ENCODE measurements at places on chromosomes 1 and 21.

DNA sequence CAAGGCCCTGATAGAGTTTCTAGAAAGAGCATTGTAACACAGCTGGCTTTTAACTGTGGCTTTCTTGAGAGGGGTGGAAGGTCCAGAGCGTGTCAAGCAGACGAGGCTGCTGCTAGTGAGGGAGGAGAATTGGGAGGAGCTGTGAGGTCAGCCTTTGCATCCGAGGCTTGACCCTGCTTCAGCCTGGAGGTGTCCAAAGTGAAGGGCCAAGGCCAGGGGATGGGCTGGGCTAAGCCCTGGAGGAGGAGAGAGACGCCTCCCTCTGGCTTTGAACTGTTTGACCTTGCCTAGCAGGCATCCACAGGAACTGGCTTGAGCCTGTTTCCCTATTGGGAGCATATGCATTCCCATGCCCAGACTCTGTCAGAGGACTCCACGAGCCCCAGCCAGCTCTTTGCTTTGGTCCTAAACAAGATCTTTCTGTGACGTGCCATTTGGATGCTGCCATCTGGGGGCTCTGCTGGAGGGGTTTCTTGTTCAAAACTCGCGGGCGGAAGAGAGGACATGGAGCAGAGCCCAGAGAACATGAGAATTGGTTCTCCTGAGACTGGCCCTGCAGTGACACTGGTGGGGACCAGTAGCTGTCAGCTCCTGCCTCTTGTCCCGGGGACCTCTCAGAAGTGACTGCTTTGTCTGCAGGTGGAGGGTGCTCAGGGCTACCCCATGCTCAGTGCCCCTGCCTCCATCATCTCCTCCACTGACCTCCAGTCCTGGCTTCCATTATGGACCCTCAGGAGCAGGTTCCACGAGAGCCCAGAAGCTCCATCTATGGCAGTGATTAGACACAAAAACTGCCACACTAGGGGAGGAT lies 5.5 kb downstream of the ACTRT2 start:
- no peak for DNase-seq

- peak; percentile 46 for DNase-seq
Observed at GRCh38 chr1:23868557-23869016, 497 bp upstream of the FUCA1 start.

- peak; percentile 76 for DNase-seq
Observed at GRCh38 chr1:15128520-15129313, 24.8 kb upstream of the TMEM51 start.

GRCh38 chr1:2482588-2482987 lies 6.5 kb downstream of the PLCH2 start:
- DNase-seq = no peak

GRCh38 chr1:34272152-34272551 lies 95.4 kb downstream of the C1orf94 start:
- no peak for DNase-seq

DNA sequence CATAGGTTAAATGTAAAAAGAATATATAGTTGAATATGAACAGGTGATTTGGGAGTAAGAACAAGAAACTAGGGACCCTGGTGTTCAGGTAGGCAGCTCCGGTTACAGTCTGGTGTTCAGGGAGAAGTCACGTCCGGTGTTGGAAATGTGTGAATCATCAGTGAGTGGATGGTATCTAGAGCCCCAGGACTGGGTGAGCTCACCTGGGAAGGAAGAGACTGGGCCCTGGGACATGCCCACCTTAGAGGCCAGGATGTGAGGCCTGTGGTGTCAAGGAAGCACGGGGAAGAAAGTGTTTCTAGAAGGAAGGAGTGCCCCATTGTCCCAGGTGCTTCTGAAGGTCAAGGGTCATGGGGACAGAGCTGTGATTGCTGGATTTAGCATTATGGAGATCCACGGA lies 1.5 kb upstream of the GJB3 start:
- no peak for DNase-seq

- DNase-seq = peak; percentile 77
Observed at GRCh38 chr1:119968068-119968492, 71.8 kb upstream of the ADAM30 start.

GRCh38 chr1:19360016-19360415 lies 47.9 kb downstream of the SLC66A1 start:
- no peak for DNase-seq

GRCh38 chr21:14285147-14285761 lies 69.3 kb downstream of the RBM11 start:
- DNase-seq = no peak

- no peak for DNase-seq
Observed at GRCh38 chr1:191714845-191715244, 443.4 kb upstream of the RGS18 start.

DNA sequence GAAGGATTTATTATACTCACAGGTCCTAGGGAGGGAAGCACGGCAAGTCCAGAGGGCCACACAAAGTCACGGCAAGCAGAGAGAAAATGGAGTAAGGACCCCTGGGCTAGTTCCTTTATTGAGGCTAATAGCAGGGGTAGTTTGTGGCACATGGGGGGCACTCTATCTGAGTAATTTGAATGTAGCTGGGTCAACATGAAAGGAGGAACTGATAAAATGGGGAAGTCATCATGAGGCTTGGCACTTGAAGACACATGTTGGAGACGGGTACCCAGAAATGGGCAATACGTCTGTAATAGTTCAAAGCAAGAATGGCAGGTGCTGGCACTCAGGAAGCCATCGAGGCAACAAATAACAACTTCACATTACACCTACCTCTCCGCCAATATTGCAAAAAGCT lies 1136.4 kb downstream of the MRPL39 start:
- no peak for DNase-seq

- no peak for DNase-seq
Observed at GRCh38 chr1:110228381-110228780, 18.3 kb downstream of the KCNC4 start.

DNA sequence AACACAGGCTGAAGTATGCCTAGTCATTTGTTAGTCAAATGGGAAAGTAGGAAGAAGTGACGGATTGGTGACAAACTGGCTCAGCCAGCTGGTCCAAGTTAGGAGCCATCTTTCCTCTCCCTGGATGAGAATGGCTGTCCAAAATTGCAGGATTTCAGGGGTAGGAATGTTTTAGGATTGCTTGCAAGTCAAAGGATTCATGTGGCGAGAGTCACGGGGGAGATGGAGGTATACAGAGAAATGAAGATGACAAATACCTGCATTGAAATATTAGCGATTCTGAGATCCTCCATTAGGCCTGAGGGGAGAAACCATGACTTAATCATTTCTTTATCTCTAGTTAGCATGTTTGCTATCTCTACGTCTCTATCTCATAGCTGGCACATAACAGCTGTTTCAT lies 41.8 kb upstream of the PIGC start:
- DNase-seq = no peak

GRCh38 chr1:186009039-186009737 lies 275.0 kb downstream of the HMCN1 start:
- DNase-seq = no peak

DNA sequence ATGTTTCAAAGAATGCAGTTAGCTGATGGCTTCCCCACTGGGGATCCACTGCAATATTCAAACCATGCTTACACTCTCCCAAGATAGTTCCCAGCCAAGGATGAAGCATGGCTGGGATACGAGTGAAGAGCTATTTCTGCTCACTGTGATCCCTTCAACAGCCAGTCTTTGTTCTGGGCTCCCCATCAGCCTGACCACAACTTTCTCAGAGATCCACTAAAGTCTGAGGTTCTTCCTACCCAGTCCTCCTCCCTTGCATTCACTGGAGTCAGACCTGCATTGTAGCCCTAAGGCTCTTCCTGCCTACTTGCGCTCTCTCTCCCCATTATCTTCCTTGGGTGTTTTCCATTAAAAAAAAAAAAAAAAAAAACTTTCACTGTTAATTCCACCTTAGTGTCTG lies 101.4 kb downstream of the TTLL7 start:
- no peak for DNase-seq

DNA sequence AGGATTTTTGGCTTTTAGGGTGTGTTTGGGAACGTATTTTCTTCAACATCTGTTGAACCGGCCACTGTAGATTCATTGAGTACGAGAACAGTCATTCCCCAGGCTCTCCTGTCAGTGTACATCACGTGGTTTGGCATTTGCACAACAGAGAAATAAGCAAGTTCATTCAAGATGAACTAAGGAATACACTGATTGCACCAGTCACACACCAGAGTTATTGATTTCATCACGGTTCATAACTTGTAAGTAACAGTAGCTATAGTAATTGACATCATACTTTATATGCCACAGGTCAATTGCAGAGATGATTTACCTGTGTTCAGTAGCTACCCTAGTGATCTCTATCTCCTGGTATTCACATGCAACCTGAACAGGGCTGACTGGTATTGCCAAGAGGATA lies 90.7 kb upstream of the ETS2 start:
- DNase-seq = no peak

- DNase-seq = no peak
Observed at GRCh38 chr1:169762699-169763098, 28.8 kb upstream of the SELE start.

DNA sequence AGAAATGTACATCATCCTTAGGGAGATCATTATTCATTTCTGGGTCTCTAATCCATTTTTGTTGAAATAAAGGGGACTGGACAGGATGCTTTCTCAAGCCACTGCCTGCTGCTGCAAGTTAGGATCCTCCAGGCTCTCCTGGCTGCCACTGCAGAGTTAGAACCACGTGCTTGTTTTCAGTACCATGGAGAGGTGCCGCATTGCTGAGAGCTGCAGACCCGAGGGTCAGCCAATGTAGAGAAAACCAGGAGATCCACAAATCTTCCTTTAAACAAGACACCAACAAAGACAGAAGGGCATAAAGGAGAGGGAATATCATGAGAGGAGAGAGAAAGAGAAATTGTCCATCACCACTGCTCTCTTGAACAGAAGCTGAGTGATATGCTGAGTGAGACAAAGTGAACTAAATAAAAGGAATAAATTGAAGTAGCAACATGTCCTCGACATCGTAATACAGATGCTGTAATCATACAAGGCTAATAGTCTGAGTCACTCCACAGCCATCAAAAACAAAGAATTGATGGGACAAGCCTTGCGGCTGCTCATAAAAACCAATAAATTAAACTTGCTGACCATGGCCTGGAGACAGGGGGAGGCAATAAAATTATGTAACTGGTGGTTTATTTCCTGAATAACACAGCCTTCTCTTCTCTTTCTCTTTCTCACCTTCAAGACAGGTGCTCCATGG lies 255.7 kb downstream of the OMA1 start:
- DNase-seq = peak; percentile 3

GRCh38 chr1:20983297-20983889 lies 193.3 kb downstream of the EIF4G3 start:
- no peak for DNase-seq

- DNase-seq = no peak
Observed at GRCh38 chr1:67137307-67137753, 2.6 kb upstream of the C1orf141 start.

DNA sequence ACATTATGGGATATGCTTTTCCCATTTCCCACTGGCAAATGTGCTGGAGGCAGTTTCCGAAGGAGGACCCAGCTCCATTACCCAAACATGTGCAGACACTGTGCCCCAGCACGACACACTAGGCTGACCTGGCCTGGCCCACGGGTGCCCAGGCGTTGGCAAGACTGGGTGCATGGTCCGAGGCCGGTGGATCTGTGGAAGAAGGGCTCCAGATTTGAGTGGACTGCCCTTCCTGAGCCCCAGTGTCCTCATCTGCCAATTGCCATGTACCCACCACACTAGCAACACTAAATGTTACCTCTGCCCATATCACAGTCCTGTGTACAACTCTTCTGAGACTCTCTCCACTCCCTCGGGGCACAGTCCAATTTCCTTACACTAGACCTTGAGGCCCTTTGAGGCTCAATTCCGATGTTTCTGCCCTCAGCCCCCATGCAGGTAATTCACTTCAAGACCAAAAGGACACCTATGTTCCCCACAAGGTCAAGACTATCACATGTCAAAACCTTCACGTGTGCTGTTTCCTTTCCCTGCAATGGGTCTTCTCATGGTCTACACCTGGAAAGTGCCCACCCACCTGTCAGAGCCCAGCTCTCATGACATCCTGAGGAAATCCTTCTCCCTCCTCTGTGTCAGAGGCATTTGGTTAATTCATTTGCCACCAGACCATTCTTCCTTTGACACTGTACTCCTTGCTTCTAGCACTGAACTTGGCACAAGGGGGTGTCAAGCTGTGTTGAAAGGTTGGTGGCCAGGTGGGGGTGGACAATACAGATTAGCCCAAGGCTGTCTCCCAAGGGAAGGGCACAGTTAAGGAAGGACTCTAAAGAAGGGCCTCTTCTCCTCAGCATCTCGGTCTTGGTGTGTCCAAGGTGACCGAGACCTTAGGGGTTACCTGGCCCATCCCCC lies 124.9 kb downstream of the DMRTB1 start:
- DNase-seq = no peak

DNA sequence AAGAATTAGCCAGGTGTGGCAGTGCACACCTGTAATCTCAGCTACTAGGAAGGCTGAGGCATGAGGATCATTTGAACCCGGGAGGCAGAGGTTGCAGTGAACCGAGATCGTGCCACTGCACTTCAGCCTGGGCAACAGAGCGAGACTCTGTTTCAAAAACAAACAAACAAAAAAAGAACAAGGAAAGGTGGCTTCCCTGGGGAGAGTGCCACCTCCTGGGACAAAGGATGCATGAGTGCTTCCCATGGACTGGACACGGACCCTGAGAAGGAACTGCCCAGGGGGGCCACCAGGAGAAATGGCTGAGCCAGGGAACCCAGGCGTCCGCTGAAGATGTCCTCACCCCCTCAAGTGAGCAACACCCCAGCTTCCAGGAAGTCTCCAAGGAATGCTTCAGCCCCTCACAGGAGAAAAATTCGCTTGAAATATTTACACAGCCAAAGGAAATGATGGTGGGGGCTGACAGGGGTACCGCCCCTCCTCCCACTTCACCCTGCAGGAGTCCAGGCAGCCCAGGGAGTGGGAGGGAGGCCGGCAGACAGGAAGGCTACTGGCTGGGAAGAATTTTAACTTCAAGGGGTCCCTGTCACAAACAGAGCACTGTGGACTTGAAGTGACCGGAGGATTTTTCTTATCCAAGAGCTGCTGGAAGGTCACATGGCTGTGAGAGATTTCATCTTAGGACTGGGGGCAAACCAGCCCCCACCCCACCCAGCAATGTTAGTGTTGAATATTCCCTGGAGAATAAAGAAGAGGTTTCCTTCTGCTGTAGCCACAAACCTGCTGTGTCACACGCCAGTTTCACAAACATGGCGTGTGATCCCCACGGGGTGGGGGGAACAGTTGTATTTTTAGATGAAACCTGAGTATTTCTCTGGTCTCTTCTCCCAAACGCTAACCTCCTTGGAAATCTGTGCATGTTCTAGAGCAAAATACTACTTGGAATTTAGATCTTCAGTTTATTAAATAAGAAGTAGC lies 90.8 kb upstream of the SLC25A33 start:
- no peak for DNase-seq

DNA sequence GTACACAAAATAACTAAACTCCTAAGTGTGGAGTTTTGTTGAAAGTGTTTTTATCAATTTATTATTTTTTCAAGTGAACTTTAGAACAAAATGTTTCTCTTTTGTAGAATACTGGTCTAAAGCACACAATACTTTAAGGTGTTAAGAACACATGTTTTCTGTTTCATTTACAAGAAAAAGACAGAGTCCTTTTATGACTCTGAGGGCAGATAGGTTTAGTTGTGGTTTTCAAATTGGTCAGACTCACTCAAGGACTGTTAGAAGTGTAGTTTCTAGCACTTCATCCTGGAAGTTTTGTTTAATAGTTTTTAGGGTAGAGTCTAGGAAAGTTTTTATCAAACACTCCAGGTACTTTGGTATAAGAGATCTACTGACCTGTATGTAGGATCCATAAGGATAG lies 376.5 kb downstream of the LRRIQ3 start:
- DNase-seq = peak; percentile 10

Data from GM12865 (cell line).